NCI-H460 (cell line): ENCODE measurements at places on chromosomes 1 and 21. TPM values are rescaled to one million over a fixed set of nuclear protein-coding genes. Genes with fewer than 3 reads are reported as not detected.

Gene SWT1
- total RNA-seq: 3.4 and 4.9 TPM in 2 replicates

- no peak for DNase-seq
These were observed 42.4 kb downstream of the PKNOX1 start for GRCh38 chr21:43016728-43017127.

DNA sequence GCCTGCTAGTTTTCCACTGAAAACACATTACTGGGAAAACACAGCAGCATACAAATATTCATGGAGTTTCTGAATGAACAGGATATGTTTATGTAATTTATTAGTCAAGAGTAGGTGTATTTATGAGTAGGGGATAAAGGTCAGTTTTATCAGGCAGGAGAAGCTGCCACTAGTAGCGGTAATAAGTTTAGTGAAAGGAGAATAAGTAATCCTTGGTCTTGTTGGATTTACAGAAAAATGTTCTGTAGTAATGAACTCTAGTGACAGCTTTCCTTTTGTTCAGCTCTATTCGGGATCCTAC is 1.2 kb downstream of the MAST2 start:
- DNase-seq: no peak

DNA sequence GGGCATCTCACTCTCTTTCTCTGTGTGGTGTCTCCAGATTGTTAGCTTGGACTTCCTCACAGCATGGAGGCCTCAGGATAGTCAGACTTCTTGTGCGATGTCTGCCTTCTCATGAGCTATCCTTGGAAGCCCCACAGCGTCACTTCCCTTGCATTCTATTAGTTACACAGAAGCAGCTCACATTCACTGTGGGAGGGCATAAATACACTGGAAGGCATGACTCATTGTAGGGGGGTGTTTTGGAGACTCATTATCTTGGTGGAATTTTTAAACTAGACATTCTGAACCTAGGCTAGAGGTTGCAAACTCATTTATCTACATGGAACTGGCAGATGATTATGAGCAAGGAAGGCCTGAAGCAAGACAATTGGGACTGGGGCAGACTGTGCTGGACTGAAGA is 21.4 kb upstream of the FASLG start:
- DNase-seq: no peak

DNA sequence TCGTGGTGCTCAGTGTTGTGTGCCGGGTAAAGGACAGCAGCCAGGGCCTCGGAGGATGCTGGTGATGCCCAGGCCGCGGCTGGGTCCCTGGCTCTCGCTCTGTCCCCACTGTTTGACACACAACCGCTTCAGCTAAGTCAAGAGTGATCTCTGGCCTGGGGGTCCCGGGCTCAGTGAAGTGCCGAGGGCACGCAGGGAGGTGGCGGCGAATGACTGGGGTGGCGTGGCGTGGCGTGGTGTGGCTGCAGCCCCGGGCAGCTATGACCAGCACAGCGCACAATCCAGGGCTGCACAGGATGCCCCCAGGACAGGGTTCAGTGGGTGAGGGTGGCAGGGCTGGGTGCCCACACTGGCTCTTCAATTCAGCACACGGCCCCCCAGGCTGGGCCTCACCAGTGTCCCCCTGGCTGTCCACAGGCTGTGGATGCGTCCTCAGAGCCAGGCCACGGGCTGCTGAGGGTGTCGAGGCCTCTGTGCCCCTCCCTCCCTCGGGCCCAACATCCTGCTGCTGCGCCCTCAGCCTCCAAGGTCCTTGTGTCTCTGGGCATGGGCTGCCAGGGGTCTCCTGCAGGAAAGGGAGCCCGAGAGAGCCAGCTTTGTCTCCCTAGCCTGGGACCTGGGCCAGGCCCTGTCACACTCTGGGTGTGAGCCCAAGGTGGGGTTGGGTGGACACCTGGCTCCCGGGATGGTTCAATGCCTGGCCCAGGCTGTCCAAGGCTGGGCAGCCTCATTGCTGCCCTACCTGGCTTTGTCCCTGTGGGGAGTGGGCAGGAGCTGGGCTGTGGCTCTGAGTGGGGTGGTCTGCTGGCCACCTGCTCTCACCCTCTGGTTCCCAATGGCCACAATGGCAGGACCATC is 12.0 kb upstream of the SKI start:
- DNase-seq: no peak

Gene EPHA8
- 1.1 and 1.3 TPM in 2 replicates for total RNA-seq

Gene FOXO6
- 0.05 TPM in 1 of 2 replicates, not detected in the other for total RNA-seq

GRCh38 chr1:150544204-150544603 is 5.0 kb upstream of the ADAMTSL4 start:
- DNase-seq: no peak

GRCh38 chr1:100649146-100649545 is 70.4 kb upstream of the VCAM1 start:
- no peak for DNase-seq

- DNase-seq: no peak
These were observed 40.2 kb upstream of the NLRP3 start for GRCh38 chr1:247375747-247376146.

DNA sequence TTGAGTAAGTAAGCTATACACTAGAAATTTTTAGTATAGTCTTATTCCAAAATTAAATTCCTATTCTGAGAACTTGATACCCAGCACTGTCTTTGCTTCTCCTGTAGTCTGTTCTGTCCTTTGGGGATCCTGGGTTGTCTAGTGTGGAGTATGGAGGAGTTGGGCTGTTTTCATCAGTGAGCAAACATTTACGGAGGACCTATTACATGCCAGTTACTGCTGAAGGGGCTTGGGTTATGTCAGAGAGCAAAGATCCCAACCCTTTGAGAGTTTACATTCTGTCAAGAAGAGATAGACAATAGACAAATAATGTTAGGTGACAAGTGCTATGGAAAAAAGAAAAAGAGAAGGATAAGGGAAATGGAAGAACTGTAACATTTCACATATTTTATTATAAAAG is 9.0 kb downstream of the TRAPPC10 start:
- no peak for DNase-seq

DNA sequence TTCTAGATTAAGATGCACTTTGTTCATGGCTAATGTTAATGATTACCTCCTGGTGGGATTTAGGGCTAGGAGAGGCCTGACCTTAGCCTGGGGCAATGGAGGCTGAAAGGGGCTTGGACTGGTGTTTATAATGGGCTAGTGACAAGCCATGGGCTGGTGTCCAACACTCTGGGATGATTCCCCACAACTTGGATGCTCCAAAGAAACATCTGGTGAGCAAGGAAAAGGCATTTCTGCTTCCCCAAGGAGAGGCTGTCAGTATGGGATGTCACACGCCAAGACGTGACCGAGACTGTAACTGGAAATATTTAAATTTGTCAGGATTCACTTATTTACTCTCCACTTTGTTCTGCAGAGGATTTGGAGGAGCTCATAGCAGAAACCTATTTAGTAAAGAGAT is 45.2 kb downstream of the PTPRU start:
- no peak for DNase-seq

DNA sequence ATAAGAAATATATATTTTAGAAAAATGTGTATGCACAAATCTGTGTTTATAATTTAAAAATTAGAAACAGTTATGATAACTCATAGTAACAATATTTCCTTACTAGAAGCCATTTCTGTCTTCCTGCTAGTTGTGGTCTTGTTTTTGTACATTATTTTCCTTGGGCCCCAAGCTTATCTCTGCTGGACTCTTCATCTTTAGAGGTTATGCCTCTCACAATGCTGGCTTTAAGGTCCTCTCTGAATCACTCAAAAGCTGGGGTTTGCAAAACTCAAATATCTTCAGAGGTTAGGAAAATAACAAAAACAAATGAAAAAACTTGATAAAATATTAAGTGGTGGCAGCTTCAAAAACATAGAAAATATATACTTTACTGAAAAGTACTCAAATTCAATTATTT is 133.8 kb downstream of the PTPRC start:
- DNase-seq: no peak

- DNase-seq: no peak
These were observed 154.6 kb upstream of the HMGB4 start for GRCh38 chr1:33709174-33709782.

- DNase-seq: no peak
These were observed 2.8 kb downstream of the IFI16 start for GRCh38 chr1:159012495-159012894.

Gene CSDE1
- 300 and 328 TPM in 2 replicates for total RNA-seq

- no peak for DNase-seq
These were observed 1468.5 kb upstream of the B3GALT2 start for GRCh38 chr1:194654956-194655355.

- no peak for DNase-seq
These were observed 139.7 kb downstream of the SLC44A5 start for GRCh38 chr1:75471252-75471651.

DNA sequence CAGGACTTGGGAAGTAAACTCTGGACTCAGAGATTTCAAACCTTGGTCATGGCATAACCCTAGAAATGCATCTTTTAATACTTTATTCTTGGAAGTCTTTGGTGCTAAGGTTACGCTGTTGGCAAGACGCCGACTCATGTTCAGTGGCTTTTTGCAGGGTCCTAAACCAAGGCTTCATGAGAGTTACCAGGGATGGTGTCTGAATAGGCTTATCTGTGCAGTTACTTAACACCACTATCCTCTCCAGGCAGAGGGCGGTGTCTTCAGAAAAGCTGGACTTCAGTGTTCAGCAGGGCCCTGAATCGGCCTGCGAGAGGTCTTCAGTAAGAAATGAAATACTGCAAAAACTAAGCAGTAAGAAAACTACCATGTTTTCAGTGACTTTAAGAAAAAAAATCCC is 58.3 kb downstream of the SIM2 start:
- no peak for DNase-seq

DNA sequence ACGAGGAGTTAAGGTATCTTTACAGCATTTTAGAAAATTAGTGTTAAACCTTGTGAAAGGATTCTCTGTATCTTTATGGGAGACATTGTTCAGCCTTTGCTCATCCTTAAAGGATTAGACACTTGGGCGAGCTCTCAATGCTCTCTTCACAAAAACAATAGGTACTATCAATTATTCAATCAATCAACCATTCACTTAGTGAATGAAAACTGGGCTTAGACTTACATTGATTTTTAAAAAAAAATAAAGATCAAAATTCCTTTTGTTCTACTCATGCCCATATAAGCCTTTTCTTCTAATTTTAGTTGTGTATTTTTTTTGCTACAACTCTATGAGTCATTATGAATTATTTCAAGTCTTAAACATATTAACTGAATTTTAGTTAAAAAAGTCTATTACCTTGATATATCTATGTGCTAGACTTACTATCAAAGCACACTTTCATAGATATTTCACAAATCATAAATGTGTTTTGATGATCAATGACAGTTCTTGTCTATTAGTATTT is 181.2 kb downstream of the DPYD start:
- no peak for DNase-seq

- no peak for DNase-seq
These were observed 18.1 kb upstream of the COL18A1 start for GRCh38 chr21:45386728-45387371.

GRCh38 chr1:227311389-227312001 is 6.8 kb downstream of the CDC42BPA start:
- no peak for DNase-seq
